SK-N-MC (cell line): ENCODE measurements at places on chromosomes 1 and 21.

- DNase-seq: no peak
Measured at GRCh38 chr1:201481004-201481380, 12.0 kb upstream of the PHLDA3 start.

DNA sequence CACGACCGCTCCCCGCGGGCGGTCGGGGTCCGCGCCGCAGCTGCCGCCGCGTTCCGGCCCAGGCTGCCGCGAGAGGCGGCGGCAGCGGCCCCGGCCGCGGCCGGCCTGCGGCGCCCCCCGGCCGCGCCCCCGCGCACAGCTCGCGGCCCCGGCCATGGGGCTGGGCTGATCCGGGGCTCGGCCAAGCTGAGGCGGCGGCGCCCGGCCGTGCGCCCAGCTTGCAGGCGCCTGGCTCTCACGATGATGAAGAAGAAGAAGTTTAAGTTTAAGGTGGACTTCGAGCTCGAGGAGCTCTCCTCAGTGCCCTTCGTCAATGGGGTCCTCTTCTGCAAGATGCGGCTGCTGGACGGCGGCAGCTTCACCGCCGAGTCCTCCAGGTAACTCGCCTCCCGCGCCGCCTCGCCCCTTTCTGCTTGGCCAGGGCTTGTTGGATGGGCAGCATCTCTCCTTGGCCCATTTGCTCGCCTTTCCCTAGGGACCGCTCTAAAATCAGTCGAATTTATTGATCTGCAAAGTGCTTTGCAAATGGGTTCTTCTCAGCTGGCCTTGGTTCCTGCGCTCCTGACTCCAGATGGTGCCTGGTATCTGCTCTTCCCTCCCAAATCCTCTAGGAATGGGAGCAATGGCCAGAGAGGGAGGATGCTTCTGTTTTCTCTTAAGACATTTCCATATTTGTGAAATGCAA, 431 bp downstream of the EEIG2 start:
- no peak for DNase-seq

DNA sequence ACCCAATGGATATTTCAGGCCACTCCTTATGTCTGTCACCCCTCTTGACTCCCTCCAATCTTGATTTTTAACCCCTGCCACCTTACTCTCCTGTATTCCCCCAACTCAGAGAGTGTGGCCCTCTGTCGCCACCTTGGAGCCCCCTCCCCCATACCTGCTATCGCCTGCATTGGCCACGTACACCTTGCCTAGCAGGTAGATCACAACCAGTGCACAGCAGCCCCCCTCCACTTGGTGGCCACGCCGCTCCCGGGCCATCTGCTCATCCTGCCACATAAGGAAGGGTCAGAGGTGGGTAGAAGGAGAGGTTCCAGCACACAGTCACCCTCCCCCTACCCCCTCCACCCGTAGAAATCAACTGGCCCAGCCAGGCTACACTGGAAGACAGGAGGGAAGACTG, 2.9 kb downstream of the PPM1J start:
- no peak for DNase-seq

DNA sequence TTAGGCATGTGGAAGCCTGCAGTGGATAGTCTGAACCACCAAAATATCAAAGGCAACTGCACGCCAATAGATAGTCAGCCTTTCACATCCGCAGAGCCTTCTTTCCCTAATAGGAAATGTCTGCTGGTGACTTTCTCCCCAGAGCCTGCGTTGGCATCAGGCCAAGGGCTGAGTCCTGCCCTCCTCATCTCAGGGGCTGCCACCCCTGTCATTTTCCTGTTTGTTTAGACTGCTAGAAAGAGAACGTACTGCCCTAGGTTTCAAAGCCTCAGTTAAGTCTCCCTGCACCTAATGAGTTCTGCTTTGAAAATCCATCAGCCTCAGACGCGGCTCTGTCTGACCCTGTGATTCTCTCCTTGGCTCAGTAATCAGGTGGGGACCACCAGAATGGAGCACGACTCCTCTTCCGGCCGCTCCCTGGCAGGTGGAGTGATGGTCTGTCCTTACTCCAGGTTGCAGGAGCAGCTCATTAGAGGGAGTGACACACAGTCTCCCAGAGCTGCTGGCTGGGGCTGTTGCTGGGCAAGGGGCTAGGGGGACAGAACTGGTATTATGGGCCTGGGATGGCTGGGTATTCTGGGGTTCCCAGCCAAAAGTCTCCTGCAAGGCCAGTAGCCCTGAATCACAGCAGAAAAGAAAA, 27.3 kb downstream of the STUM start:
- DNase-seq: no peak

- DNase-seq: no peak
Measured at GRCh38 chr1:231093156-231093922, 53.3 kb upstream of the FAM89A start.

DNA sequence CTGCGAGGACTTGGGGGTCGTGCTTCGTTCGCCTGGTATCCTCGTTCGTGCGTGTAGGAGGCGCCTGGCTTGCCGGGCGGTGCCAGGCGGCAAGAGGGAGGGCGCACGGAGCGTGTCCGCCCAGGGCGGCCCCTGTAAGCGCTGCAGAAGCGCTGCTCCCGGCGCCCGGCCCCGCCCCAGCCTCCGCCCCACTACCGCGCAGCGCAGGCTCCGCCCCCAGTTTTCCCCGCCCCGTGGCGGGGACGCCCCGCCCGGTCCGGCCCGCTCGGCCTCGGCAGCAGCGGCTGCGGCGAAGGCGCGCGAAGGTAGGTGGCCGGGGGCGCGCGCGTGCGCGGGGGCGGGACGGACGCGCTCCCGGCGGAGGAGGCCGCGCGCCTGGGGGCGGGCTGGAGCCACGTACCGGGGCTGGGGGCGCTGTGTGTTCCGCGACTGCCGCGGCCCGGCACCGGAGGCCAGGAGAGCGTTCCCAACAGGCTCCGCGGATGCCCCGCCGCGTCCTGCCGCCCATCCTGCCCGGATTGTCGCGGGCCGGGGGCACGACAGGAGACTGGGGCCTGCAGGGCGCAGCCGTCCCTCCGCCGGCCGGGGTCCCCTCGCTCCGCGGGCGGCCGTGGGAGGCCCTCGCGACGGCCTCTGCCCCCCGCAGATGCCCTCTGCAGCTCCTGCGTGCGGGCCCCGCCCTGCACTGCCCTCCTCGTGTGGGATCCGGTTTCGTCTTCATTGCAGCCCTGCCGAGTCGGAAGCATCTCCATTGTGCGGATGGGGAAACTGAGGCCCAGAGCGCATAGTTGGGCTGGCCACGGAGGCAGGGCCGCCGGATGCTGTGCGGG, 7.7 kb upstream of the CROCC start:
- no peak for DNase-seq

GRCh38 chr21:31604591-31605190, 54.8 kb upstream of the SOD1 start:
- DNase-seq: no peak

DNA sequence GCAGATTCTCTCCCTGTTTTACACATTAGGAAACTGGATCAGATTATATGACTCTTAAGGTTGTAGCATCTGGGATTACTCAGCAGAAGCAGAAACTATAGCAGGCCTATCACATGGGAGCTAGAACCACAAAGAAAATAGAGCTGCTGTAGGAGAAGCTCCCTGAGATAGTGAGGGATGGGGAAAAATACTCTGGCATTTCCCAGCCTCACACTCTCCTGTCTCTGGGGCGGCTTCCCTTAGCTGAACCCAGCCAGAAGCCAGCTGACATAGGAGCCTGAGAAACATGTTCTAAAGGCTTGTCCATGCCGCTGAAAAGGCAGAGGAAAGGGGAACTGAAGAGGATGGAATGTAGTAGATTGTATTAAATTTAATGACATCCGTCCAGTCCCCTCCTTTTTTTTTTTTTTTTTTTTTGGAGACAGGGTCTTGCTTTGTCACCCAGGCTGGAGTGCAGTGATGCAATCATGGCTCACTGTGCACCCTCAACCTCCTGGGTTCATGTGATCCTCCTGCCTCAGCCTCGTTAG, 76.8 kb upstream of the DNAJC6 start:
- DNase-seq: no peak

- no peak for DNase-seq
Measured at GRCh38 chr1:119762409-119762808, 6.3 kb downstream of the HMGCS2 start.

- no peak for DNase-seq
Measured at GRCh38 chr1:156592158-156592909, 758 bp downstream of the NAXE start.

GRCh38 chr1:44714944-44715571, 15.9 kb downstream of the RNU5D-1 start:
- DNase-seq: peak; percentile 57

DNA sequence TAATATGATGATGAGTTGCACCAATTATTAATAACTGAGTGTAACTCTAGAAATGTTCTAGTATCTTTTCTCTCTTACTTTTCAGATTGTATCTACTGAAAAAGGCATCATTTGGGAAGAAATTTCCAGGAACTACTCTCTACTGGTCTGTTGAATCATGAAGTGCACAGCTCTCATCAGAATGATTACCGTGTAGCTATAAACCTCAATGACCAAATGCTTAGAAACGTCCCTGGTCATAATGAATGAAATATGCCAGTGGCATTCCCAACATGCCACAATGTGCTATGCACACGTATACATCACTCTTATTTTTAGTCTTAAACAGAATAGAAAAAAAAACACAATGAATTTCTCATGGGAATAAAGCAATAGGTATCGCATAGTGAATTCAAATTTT, 534.3 kb upstream of the OLFM3 start:
- no peak for DNase-seq

DNA sequence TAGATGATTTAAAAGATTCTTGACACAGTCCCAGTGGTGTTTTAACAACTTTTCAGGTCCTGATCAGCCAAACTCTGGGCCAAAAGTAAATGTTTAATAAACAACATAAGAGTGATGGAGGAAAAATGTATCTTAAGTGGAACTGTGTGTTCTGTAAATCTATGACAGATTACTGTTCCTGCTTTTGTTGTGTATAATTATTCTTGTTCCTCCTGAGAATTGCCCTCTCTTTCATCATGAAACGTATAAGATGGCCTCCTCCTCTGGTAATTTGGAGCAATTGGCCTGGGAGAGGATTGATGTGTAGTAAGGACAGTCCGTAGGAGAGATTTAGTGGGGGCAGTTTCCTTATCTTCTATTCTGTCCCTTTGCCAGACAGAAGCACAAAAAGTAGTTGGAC, 34.5 kb downstream of the GALNT2 start:
- DNase-seq: no peak

- no peak for DNase-seq
Measured at GRCh38 chr1:37281354-37281753, 193.0 kb upstream of the ZC3H12A start.

DNA sequence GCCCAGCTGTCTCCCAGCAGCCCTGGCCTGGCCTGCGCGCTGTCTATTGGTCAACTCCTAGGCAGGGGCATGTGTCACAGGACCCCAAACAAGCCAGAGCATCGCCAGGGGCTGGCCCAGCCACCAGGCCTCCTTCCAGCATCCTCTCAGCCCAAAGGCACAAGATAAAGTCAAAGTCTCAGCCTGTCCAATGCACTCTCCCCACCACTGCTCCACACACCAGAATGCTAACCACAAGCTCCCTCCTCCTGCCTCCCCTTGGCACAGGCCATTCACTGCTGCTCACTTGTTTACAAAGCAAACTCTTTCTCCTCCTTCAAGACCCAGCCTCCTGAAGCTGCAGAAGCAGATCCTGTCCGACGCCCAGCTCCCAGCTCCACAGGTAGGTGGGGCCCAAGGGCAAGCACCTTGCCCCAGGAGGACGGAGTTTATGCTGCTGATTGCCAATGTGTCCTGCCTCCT, 133.4 kb downstream of the DMRTB1 start:
- DNase-seq: no peak

DNA sequence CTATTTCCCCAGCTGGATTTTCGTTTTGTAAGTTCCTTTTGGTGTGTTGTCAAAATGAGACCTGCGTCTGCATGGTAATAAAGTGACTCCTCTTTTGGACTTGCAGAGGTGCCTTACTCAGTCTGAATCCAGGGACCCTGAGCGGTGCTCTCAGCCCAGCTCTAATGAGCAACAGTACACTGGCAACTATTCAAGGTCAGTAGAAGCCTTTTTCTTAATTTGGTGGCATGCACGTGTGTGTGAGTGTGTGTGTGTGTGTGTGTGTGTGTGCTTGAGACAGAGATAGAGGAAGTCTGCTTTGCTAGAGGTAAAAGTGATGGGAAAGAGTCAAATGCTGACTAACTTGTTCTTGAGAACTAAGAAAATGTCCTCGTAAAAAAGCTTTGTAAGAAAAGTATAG, 105.4 kb downstream of the CD247 start:
- no peak for DNase-seq

GRCh38 chr1:188668083-188668482, 1809.6 kb downstream of the BRINP3 start:
- no peak for DNase-seq

GRCh38 chr1:112806090-112806642, 91.0 kb upstream of the PPM1J start:
- DNase-seq: no peak

GRCh38 chr1:16630661-16631247, 17.4 kb upstream of the NBPF1 start:
- no peak for DNase-seq

DNA sequence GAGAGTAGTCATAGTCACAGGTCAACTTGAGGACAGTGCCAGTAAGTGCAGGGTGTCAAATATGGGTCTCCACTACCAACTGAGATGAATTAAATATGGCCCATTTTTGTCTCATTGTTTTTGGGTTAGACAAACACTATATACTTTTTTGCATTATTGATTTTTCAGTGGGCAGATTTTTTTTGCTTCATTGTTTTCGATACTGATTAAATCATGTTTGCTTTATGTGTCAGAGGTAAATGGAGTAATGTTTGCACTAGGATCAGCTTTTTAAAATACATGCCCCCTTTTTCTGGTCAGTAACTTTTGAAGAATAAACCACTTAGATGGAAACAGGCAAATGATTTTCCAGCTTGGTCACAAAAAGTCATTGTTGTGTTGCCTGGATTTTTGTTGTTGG, 199.0 kb downstream of the USH2A start:
- no peak for DNase-seq

DNA sequence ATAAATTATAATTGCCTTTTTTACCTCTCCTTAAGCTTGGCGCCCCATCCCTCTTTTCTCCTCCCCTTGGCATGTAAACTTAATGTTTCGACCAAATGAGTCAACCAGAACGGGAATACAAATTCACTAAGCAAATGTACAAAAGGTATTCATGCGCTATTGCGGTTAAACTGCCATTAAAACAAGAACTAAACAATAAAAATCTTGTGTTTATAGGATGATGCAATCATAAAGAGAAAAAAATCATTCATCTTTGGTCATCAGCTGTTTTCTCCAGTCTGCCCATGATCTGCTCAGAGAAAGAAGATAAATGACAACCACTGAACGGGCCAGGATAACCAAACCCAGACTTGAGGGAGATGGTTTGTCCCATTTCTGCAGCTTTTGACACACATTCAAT, 534.2 kb upstream of the PLXNA2 start:
- no peak for DNase-seq
